ENCODE measurements at places on chromosomes 3 and 15. TPM values are rescaled to one million over a fixed set of nuclear protein-coding genes. Genes with fewer than 3 reads are reported as not detected.

The RBMS3 gene
- 6.3 TPM for total RNA-seq

The KCNAB1 gene
- total RNA-seq = 1.1 TPM

The TEX55 gene
- total RNA-seq = not detected

The XYLB gene
- total RNA-seq = 41.6 TPM

The FGF7 gene
- 1.0 TPM for total RNA-seq

The SHC4 gene
- total RNA-seq = 0.87 TPM

The NTRK3 gene
- total RNA-seq = 0.42 TPM

The CELF6 gene
- 0.68 TPM for total RNA-seq

The CCR3 gene
- 0.27 TPM for total RNA-seq

The DLEC1 gene
- total RNA-seq = 0.04 TPM

The SNTN gene
- not detected for total RNA-seq

The IL17RC gene
- 27.0 TPM for total RNA-seq

The RFTN1 gene
- 19.6 TPM for total RNA-seq

The ECE2 gene
- total RNA-seq = not detected

The CLRN1 gene
- total RNA-seq = not detected

The KIF23 gene
- total RNA-seq = 1.0 TPM

The CCDC9B gene
- total RNA-seq = 5.2 TPM

The RAB7A gene
- total RNA-seq = 145 TPM

The EPHB1 gene
- total RNA-seq = 1.8 TPM

The UROC1 gene
- 93.3 TPM for total RNA-seq

The STAB1 gene
- 60.7 TPM for total RNA-seq

The IL5RA gene
- total RNA-seq = not detected

The POLR2M gene
- total RNA-seq = 18.2 TPM

The DNAH12 gene
- total RNA-seq = under 0.01 TPM

The CCR9 gene
- total RNA-seq = 0.07 TPM

The PARP15 gene
- 1.5 TPM for total RNA-seq

The PYDC2 gene
- not detected for total RNA-seq

The P3H2 gene
- total RNA-seq = 3.2 TPM

All from right lobe of liver (tissue), 6 donors.